ENCODE measurements at places on chromosomes 3 and 15. TPM values are rescaled to one million over a fixed set of nuclear protein-coding genes. Genes with fewer than 3 reads are reported as not detected.

Gene THBS1
- total RNA-seq: 0.23 TPM

GRCh38 chr3:53091011-53091410 is 39.2 kb downstream of the RFT1 start:
- no peak for DNase-seq
- no peak overlapping the region for H3K27ac ChIP-seq
- peaks cover 48% of the 10 kb centered on the region for H3K36me3 ChIP-seq

DNA sequence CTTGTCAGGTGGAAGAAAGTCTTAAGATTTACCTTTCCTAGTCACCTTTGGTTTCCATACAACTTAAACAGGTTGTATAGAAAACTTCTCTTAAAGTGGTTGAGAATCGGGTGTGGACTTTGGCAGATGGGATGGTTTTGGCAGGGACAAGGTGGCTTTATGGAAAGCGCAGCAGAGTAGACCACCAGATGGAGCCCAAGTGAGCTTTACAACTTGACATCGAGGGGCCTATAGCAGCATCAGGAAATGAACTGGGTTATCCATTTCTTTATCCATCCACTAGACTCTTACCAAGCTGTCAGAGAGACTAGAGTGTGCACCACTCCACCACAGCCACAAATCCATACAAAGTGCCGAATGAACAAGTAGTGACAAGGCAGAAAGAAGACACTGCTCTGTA is 85.3 kb upstream of the MBNL1 start:
- peaks cover 67% of the 10 kb centered on the region for H3K4me1 ChIP-seq
- DNase-seq: peak; percentile 72
- no peaks in the 10 kb centered on the region for H3K36me3 ChIP-seq
- H3K4me3 ChIP-seq: peak overlapping the region; percentile 6

DNA sequence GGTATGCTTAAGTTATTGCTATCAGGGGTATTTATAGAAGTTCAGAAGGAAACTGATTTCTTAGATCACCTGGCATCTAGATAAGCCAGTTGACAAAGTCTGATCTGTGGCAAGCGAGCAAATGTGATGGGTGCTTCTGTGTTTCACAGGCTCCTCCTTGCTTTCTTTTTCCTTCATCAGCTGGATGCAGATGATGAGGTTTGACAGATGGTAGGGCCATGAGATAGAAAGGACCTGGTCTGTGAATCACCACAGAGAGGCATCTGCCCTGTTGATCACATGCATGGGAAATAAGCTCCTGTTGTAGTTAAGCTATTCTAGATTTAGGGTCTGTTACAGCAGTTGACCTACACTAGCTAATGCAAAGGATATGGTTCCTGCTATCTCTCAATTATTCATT is 372.0 kb downstream of the NEK10 start:
- no peak overlapping the region for H3K4me3 ChIP-seq
- H3K27me3 ChIP-seq: no peaks in the 10 kb centered on the region
- no peaks in the 10 kb centered on the region for H3K4me1 ChIP-seq
- no peak for DNase-seq
- no peaks in the 10 kb centered on the region for H3K36me3 ChIP-seq

Gene CIDEC
- total RNA-seq: not detected

GRCh38 chr3:129181819-129182218 is 1.9 kb downstream of the CNBP start:
- H3K27me3 ChIP-seq: no peaks in the 10 kb centered on the region
- DNase-seq: no peak
- H3K27ac ChIP-seq: peak overlapping the region; percentile 99
- peaks cover 46% of the 10 kb centered on the region for H3K4me1 ChIP-seq
- peaks cover 59% of the 10 kb centered on the region for H3K36me3 ChIP-seq
- peak overlapping the region; percentile 96 for H3K4me3 ChIP-seq
